Naive B cell (primary cell): ENCODE measurements at places on chromosomes 5 and 9.

GRCh38 chr9:109745335-109746283 is 34.4 kb upstream of the PALM2AKAP2 start:
- no peak for DNase-seq
- peaks cover 35% of the 10 kb centered on the region for H3K27me3 ChIP-seq
- H3K36me3 ChIP-seq = no peaks in the 10 kb centered on the region
- H3K4me3 ChIP-seq = no peak overlapping the region
- H3K27ac ChIP-seq = no peak overlapping the region
- no peaks in the 10 kb centered on the region for H3K4me1 ChIP-seq

DNA sequence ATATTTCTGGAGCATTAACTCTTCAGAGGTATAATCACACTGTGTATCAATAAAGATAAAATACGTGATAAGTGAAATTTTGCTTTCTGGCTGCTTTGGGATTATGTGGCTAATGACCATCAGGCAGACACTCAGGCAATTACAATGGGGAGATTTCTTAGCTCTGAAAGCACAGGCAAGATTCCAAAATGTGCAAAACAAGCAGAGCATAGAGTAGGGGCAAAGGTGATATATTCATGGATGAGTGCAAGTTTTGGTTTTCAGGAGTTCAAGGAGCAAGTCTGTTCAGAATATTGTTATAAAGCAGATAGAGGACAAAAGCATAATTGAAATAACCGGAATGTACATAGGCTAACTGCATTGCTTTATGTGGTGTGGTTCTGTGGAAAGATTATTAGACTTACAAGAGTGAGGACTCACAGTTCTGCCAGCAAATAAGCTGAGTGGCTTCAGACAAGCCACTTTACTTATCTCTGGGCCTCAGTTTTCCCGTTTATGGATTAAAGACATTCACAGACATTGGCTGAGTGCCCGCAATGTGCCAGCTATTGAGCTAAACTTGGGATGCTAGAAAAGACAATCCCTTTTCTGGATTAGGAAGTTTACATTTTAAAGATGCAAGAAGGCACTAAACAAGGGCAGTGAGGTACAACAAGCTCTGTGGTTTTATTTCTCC is 945.6 kb upstream of the ARRDC3 start:
- no peak overlapping the region for H3K4me3 ChIP-seq
- DNase-seq = no peak
- H3K27ac ChIP-seq = no peak overlapping the region
- no peaks in the 10 kb centered on the region for H3K4me1 ChIP-seq
- H3K27me3 ChIP-seq = no peaks in the 10 kb centered on the region
- no peaks in the 10 kb centered on the region for H3K36me3 ChIP-seq

DNA sequence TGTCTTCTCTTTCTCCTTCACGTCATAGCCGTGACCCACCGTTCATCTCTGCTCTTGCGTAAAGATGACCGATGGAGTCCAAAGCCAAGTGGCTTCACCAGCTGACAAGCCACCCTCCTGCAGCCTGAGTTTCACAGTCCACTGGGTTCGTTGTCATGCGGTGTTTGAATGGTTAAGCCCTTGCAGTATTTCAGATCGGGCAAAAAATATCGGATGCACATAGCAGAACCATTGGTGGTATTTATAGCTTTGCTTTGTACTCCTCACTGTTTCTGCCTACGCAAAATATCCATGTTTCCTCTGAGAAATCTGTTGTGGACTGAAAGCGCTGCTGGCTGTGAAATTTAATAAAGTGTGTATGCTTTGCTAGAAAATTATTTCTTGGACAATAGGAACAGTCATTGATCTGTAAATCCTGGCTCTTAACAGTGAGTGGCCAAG is 34.5 kb upstream of the NCS1 start:
- H3K27ac ChIP-seq = no peak overlapping the region
- no peak for DNase-seq
- no peaks in the 10 kb centered on the region for H3K36me3 ChIP-seq
- H3K27me3 ChIP-seq = no peaks in the 10 kb centered on the region
- H3K4me1 ChIP-seq = no peaks in the 10 kb centered on the region
- no peak overlapping the region for H3K4me3 ChIP-seq

DNA sequence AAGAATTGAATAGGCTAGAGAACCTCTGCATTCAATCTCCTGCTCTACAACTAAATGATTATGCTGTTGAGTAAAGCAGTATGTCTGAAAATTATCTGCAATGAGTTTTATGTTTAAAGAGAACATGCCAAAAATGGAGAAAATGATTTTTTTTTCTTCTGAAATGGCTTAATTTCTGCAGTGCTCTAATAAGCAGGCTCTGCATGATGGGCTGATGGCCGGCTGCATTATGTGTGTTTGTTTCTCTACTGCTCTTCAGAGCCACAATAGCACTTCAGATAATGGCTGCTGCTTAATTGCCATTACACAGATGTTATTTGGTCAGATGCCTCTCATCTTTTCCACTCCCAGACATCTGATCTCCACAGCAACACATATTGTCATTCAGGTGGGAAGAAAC is 286.4 kb upstream of the DMAC1 start:
- peaks cover 18% of the 10 kb centered on the region for H3K36me3 ChIP-seq
- H3K27me3 ChIP-seq = peaks cover 23% of the 10 kb centered on the region
- H3K4me1 ChIP-seq = peaks cover 4% of the 10 kb centered on the region
- H3K27ac ChIP-seq = no peak overlapping the region

DNA sequence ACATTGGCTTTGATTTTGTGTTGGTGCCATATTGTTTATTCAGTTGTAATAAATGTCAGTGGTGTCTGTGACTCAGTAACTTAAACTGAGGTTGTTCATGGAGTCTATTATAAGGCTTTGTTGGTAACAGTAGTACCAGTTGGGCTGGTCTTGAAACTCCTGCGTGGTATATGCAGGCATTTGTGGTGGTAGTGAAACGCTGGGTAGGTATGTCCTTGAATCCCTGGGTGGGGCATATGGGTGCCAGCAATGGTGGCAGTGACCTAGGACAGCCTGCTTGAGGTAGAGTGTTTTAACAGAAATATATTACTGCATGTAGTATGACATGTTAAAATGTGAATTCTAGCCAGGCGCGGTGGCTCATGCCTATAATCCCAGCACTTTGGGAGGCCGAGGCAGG is 1058.5 kb upstream of the SEMA6A start:
- no peak overlapping the region for H3K4me3 ChIP-seq
- no peaks in the 10 kb centered on the region for H3K36me3 ChIP-seq
- H3K27me3 ChIP-seq = no peaks in the 10 kb centered on the region

DNA sequence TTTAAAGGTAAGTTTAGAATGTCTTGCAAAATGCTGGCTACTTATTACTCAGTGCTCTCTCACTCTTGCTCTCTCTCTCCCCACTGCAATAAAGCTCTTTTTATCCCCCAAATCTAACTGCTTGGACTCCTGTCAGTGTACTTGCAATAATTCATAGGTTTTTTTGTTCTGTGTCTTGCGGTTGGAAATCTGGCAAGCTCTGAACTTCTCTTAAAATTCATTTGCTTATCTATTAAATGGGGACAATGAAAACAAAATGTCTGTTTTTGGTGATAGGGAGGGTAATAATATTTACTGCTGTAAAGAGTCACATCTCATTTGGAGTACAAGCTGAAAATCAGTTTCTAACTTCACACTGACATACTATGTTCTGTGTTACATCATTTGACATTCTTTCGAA is 18.7 kb upstream of the OR13D1 start:
- no peak for DNase-seq
- no peaks in the 10 kb centered on the region for H3K4me1 ChIP-seq
- H3K27ac ChIP-seq = no peak overlapping the region
- no peak overlapping the region for H3K4me3 ChIP-seq
- H3K36me3 ChIP-seq = no peaks in the 10 kb centered on the region

DNA sequence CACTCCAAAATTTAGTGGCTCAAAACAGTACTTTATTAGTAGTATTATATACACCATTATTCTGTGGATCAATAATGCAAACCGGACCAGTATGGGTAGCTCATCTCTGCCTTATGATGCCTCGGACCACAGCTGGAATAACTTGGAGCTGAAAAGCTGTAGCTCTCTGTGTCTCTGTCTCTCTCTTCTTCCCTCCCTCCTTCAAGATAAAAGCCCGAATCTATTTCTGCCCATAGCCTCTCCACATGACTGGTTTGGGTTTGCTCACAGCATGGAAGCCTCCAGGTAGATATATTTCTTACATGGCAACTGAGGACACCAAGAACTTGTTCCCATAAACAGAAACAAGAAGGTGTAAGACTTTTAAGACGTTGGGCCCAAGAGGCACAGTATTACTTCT is 147.5 kb upstream of the TBCA start:
- no peak overlapping the region for H3K4me3 ChIP-seq
- H3K36me3 ChIP-seq = no peaks in the 10 kb centered on the region
- H3K27me3 ChIP-seq = peaks cover 32% of the 10 kb centered on the region
- no peak for DNase-seq
- no peak overlapping the region for H3K27ac ChIP-seq

DNA sequence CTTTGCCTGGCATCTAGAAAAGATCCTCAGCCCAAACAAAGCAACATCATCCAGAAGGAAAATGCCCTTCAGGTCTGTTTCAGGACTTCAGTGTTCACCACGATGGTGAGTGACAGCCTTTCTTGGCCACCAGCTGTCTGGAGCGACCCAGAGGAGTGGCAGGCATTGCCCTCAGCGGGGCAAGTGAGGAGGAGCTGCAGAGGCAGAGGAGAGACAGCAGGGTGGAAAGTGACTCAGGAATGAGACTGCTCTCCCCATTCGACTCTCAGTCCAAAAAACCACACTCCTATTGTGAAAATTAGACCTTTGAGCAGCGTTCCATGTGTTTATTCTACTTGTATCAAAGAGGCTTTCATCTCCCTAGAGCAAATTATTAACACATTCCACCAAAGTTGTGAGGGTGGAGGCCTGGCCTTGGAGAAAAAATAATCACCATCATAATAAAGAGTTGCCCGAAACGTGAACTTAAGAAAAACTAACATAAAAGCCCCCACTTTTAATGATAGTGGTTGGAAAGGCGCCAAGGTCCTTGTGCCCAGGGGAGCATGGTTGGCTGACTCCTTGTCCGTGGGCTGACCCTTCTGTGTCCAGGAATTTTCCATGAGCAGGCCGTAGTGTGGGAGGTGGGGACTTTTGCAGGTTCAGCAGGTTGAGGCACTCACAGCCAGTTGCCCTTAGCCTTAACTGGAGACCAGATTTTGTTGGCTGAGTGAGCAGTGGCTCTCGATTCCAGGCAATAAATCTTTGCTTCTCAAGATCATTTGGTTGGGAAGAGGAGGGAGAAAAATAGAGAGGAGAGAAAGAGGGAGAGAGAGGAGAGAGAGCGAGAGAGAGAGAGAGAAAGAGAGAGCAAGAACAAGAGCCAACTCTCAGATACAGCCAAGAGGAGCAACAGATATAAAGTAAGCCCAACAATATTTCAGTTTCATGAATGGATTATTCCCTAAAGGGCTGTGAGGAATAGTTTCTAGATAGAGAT is 125.9 kb upstream of the ANKRD55 start:
- H3K27ac ChIP-seq = no peak overlapping the region
- H3K4me3 ChIP-seq = no peak overlapping the region
- H3K27me3 ChIP-seq = no peaks in the 10 kb centered on the region
- peaks cover 22% of the 10 kb centered on the region for H3K4me1 ChIP-seq

DNA sequence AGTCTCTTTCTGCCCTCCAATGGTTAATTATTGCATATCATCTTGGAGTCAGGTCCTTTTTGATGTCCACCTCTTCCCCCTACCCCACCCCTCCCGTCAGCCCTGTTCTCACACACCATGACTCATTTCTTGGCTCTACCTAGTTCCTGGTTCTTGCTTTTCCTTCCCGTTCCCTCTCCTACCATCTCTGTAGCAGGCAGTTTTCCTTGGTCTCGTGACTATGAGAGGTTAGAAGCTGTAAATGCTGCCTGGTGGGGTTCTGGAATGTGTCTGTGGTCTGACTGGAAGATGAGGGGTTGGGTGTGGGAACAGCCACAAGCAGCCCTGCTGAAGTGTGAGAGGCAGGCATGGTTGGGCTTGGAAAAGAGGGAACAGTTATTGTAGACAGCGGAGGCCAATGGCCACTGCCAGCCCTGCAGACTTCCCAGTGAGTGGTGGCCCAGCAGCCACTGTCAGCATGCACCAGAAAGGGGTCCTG is 18.2 kb downstream of the SLC22A5 start:
- H3K27me3 ChIP-seq = no peaks in the 10 kb centered on the region
- no peaks in the 10 kb centered on the region for H3K36me3 ChIP-seq
- H3K27ac ChIP-seq = no peak overlapping the region
- no peak overlapping the region for H3K4me3 ChIP-seq

DNA sequence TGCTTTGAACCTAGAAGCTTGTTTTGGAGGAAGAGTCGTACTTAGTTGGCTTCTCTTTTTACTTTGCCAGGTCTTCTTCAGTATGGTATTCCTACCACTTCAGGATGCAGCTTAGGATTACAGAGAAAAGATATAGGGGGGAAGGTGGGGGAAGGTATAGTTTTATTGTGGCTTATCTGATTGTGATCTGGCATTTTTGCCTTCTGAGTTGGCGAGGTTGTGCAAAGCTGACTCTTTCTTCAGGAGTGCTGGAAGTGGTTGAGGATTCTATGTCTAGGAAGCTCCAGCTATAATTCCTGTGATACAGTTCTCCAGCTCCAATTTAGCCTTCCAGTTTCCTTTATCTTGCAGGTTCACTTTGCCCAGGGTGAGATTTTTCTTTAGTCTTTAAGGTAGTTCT is 7.0 kb downstream of the CDC42SE2 start:
- H3K4me1 ChIP-seq = peaks cover 88% of the 10 kb centered on the region
- no peaks in the 10 kb centered on the region for H3K27me3 ChIP-seq
- H3K4me3 ChIP-seq = peak overlapping the region; percentile 83

DNA sequence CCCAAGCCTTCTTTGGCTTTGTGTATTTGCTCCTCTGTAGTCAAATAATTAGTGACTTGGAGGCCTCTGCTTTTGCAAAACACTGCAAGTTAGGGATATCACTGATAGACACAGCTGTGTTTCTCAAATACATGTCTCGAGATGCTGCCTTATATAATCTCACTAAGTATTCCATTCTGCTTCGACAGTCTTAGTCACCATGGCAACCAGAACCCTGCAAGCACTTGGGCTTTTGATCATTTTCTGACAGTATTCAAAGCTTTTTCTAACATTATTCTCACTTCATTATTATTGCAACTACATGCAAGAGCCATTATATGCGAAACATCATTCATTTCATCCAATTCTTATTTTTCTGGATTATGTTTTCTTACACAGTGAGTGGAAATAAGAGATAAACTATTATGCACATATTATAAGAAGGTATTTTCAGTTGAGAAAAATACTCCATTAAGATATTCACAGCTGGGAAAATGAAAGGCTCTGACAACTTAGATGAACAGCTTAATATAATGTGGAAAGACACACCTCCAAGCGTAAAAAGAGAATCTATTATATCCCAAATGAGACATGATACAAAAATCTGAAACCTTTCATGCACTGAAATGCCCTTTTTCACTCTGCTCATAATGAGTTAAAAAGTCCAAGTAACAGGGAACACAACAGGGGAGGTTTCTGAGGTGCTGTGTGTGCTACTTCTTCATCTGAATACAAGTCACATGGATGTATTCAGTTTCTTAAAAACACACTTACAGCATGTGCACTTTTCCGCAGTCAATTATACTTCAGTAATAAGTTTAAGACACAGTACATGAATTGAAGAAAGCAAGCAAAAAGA is 93.9 kb downstream of the SCAI start:
- H3K4me3 ChIP-seq = no peak overlapping the region
- peaks cover 12% of the 10 kb centered on the region for H3K36me3 ChIP-seq
- H3K4me1 ChIP-seq = peaks cover 2% of the 10 kb centered on the region
- peak overlapping the region; percentile 74 for H3K27ac ChIP-seq
- no peaks in the 10 kb centered on the region for H3K27me3 ChIP-seq

- H3K27me3 ChIP-seq = peaks cover 16% of the 10 kb centered on the region
- no peak overlapping the region for H3K4me3 ChIP-seq
- H3K36me3 ChIP-seq = no peaks in the 10 kb centered on the region
- DNase-seq = no peak
- H3K27ac ChIP-seq = no peak overlapping the region
Observed at GRCh38 chr5:170522211-170523141, 18.7 kb downstream of the KCNIP1 start.
